Left ventricle myocardium inferior (tissue), 1 donor: ENCODE measurements at places on chromosomes 6 and 20. TPM values are rescaled to one million over a fixed set of nuclear protein-coding genes. Genes with fewer than 3 reads are reported as not detected.

MATN4 gene
- total RNA-seq = not detected

RAD21L1 gene
- not detected for total RNA-seq

OR11A1 gene
- not detected for total RNA-seq

MACROD2 gene
- 3.6 TPM for total RNA-seq

ITCH gene
- total RNA-seq = 40.1 TPM

PAK5 gene
- total RNA-seq = not detected

GABRR1 gene
- total RNA-seq = not detected

PXDC1 gene
- 25.2 TPM for total RNA-seq

RUNX2 gene
- 0.38 TPM for total RNA-seq

SOBP gene
- total RNA-seq = 22.9 TPM

PDYN gene
- total RNA-seq = not detected

SIRPB1 gene
- total RNA-seq = 0.27 TPM

POM121L2 gene
- total RNA-seq = not detected

UCKL1 gene
- total RNA-seq = 41.0 TPM

OR12D3 gene
- not detected for total RNA-seq

TRIM38 gene
- total RNA-seq = 2.2 TPM

RFX6 gene
- total RNA-seq = not detected

ASIP gene
- total RNA-seq = 32.6 TPM

SERINC1 gene
- total RNA-seq = 143 TPM

RIMS4 gene
- total RNA-seq = 0.11 TPM

SLC22A16 gene
- not detected for total RNA-seq

SIRPG gene
- total RNA-seq = not detected

PKIB gene
- total RNA-seq = 0.30 TPM

PTK6 gene
- total RNA-seq = not detected

PAK1IP1 gene
- total RNA-seq = 11.2 TPM

TMEM63B gene
- total RNA-seq = 37.2 TPM

ARG1 gene
- 0.22 TPM for total RNA-seq

PRELID3B gene
- total RNA-seq = 46.6 TPM

HLA-G gene
- not detected for total RNA-seq

PDE10A gene
- total RNA-seq = 12.2 TPM

RIN2 gene
- 48.8 TPM for total RNA-seq

SMOC2 gene
- total RNA-seq = 14.4 TPM

SFTA2 gene
- total RNA-seq = not detected

FAM209B gene
- total RNA-seq = 0.47 TPM

RBPJL gene
- not detected for total RNA-seq

GPX6 gene
- not detected for total RNA-seq

RPS10 gene
- 678 TPM for total RNA-seq

ZNF292 gene
- 28.2 TPM for total RNA-seq

KCNS1 gene
- 0.14 TPM for total RNA-seq

DNMT3B gene
- total RNA-seq = 0.49 TPM

ADGRF1 gene
- total RNA-seq = not detected

LGSN gene
- not detected for total RNA-seq

SLC32A1 gene
- not detected for total RNA-seq

ADGRB3 gene
- total RNA-seq = 1.5 TPM

ENTPD6 gene
- total RNA-seq = 106 TPM

SLCO4A1 gene
- total RNA-seq = 12.7 TPM

GGTLC1 gene
- total RNA-seq = not detected

CASS4 gene
- 0.47 TPM for total RNA-seq

TNF gene
- 0.47 TPM for total RNA-seq

ADGB gene
- total RNA-seq = not detected

ELMO2 gene
- 28.5 TPM for total RNA-seq

SLA2 gene
- 0.19 TPM for total RNA-seq

RBM24 gene
- total RNA-seq = 189 TPM

CRISP3 gene
- total RNA-seq = not detected

SCUBE3 gene
- total RNA-seq = 8.8 TPM

KCNQ2 gene
- 2.3 TPM for total RNA-seq
